Pancreas (tissue), 10 donors: ENCODE measurements at places on chromosomes 7 and 10. TPM values are rescaled to one million over a fixed set of nuclear protein-coding genes. Genes with fewer than 3 reads are reported as not detected.

TMEM130 gene
- total RNA-seq: 0.43 TPM

DNA sequence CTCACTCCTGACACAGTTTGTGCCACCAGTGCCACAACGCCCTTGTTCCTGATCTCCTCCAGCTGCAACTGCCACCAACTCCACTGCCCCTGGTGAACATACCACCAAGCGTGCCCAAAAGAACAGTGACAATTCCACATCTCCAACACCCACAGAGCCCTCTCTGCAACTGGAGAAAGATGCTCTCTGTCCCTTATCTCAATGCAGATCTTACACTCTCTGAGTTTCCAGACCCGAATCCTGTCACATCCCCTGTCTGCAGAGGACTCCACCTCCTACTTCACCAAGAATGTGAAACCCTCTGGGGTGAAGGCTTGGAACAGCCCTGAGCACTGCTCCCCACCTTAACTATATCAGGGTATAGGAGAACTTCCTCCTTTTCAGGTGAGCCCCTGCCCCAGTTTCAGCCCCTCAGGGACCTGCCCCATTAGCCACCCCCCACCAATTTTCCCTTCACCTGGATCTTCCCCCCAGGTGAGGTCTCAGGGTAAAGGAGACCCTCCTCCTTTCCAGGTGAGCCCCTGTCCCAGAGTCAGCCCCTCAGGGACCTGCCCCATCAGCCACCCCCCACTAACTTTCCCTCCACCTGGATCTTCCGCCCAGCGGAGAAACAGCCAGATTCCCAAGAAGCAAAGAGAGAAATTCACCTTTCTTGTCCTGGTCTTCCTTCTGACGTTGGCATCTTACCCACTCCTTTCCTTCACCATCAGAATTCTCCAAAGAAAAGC is 55.0 kb downstream of the CPXM2 start:
- no peak for DNase-seq
- no peaks in the 10 kb centered on the region for H3K36me3 ChIP-seq
- no peak overlapping the region for H3K27ac ChIP-seq

REEP3 gene
- total RNA-seq: 17.0 TPM

- no peak overlapping the region for H3K4me3 ChIP-seq
- no peaks in the 10 kb centered on the region for H3K27me3 ChIP-seq
- peaks cover 8% of the 10 kb centered on the region for H3K4me1 ChIP-seq
- no peak for DNase-seq
- H3K36me3 ChIP-seq: no peaks in the 10 kb centered on the region
- no peak overlapping the region for H3K27ac ChIP-seq
Observed at GRCh38 chr7:95095259-95095965, 188.0 kb downstream of the PPP1R9A start.

- H3K4me3 ChIP-seq: no peak overlapping the region
- H3K27ac ChIP-seq: no peak overlapping the region
- no peaks in the 10 kb centered on the region for H3K27me3 ChIP-seq
- no peaks in the 10 kb centered on the region for H3K4me1 ChIP-seq
Observed at GRCh38 chr10:52617346-52617745, 155.2 kb downstream of the MBL2 start.

GRCh38 chr10:22322641-22323160 is 1.8 kb downstream of the BMI1 start:
- no peak overlapping the region for H3K27ac ChIP-seq
- H3K4me1 ChIP-seq: peaks cover 16% of the 10 kb centered on the region
- no peak for DNase-seq
- H3K27me3 ChIP-seq: no peaks in the 10 kb centered on the region
- no peaks in the 10 kb centered on the region for H3K36me3 ChIP-seq

GRCh38 chr7:35012160-35012559 is 25.1 kb downstream of the DPY19L1 start:
- H3K27me3 ChIP-seq: no peaks in the 10 kb centered on the region
- no peak for DNase-seq
- no peak overlapping the region for H3K27ac ChIP-seq
- H3K4me3 ChIP-seq: no peak overlapping the region
- no peaks in the 10 kb centered on the region for H3K4me1 ChIP-seq

DNA sequence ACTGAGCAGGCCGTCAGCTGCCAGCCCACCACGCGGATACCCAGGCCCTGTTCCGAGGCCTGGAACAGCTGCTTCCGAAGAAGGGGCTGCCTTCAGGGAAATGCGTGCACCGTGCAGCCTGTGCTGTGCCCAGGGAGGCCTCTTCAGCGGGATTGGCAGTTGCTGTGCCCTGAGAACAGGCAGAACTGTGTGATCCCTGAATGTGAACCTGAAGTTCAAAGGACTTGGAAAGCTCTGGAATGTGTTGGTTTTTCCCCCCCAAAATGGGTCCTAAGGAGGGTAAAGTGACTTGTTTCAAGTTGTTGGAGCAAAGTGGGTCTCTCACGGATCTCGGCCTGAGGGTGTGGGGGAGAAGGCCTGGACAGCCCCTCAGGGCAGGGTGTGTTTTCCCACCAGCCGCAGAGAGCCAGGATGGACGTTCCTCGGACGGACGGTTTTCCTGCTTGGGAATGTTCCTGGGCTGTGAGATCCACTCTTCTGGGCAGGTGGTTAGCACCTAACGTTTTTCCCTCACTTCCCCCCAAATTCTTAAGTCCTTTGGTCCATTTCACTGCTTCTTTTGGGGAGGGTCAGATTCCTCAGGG is 2.1 kb downstream of the SPRN start:
- H3K4me3 ChIP-seq: no peak overlapping the region
- no peaks in the 10 kb centered on the region for H3K27me3 ChIP-seq
- no peak for DNase-seq
- no peaks in the 10 kb centered on the region for H3K4me1 ChIP-seq

DNA sequence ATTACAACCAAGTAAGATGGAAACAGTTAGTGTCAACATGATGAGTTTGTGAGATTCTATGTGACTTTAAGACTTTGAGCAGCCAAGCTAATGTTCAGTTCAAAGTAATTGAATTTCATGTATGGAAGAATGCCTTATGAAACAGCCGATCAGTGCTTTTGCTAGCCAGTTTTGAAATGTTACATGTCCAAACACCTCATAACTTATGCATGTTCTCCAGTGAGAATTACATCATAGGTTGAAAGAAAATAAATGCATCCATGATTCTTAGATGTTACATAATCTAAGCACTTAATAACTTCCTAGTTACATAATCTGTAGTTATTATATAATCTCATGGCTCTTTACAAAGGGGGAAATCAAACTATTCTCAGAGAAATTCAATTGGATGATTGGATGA is 211.3 kb downstream of the BICC1 start:
- no peaks in the 10 kb centered on the region for H3K4me1 ChIP-seq
- DNase-seq: no peak
- no peaks in the 10 kb centered on the region for H3K27me3 ChIP-seq
- H3K4me3 ChIP-seq: no peak overlapping the region
- H3K27ac ChIP-seq: no peak overlapping the region

TMEM184A gene
- 16.9 TPM for total RNA-seq

NUTM2E gene
- not detected for total RNA-seq

CPA2 gene
- total RNA-seq: 7,200 TPM

- no peaks in the 10 kb centered on the region for H3K36me3 ChIP-seq
- DNase-seq: no peak
- no peaks in the 10 kb centered on the region for H3K4me1 ChIP-seq
- no peak overlapping the region for H3K4me3 ChIP-seq
- no peak overlapping the region for H3K27ac ChIP-seq
Observed at GRCh38 chr10:88270871-88271713, 312.0 kb downstream of the RNLS start.

DNA sequence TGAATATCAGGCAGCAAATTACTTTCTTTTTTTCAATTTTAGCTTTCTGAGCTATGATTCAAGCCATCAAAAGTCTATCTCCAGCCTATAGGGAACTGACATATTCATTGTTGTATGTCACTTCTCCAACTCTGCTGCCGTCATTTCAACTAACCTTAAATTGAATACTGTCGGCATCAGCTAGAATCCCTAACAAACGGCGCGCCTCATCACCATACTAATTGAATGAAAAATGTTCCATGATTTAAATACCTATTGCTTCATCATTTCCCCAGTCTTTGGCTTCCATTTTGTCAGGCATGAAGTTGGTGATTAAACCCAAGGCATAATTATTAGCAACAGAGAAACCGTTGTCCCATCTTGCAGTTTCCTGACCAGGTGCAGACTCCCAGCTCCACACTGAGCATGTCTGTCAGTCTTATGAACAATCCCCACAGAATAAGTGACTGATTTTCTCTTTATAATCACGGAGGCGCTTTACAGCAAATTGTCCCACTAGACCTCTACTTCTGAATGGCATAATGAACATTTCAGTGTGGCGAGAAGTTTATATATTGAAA is 83.5 kb upstream of the NPY start:
- H3K4me1 ChIP-seq: no peaks in the 10 kb centered on the region
- no peak overlapping the region for H3K27ac ChIP-seq

GRCh38 chr7:123003539-123004126 is 8.1 kb upstream of the TAS2R16 start:
- no peaks in the 10 kb centered on the region for H3K36me3 ChIP-seq
- H3K27me3 ChIP-seq: no peaks in the 10 kb centered on the region
- no peak for DNase-seq
- no peaks in the 10 kb centered on the region for H3K4me1 ChIP-seq
- H3K4me3 ChIP-seq: no peak overlapping the region

GRCh38 chr10:125817337-125817946 is 5.6 kb downstream of the UROS start:
- no peak overlapping the region for H3K27ac ChIP-seq
- H3K36me3 ChIP-seq: no peaks in the 10 kb centered on the region
- H3K4me3 ChIP-seq: no peak overlapping the region
- no peaks in the 10 kb centered on the region for H3K27me3 ChIP-seq
- DNase-seq: no peak

DNA sequence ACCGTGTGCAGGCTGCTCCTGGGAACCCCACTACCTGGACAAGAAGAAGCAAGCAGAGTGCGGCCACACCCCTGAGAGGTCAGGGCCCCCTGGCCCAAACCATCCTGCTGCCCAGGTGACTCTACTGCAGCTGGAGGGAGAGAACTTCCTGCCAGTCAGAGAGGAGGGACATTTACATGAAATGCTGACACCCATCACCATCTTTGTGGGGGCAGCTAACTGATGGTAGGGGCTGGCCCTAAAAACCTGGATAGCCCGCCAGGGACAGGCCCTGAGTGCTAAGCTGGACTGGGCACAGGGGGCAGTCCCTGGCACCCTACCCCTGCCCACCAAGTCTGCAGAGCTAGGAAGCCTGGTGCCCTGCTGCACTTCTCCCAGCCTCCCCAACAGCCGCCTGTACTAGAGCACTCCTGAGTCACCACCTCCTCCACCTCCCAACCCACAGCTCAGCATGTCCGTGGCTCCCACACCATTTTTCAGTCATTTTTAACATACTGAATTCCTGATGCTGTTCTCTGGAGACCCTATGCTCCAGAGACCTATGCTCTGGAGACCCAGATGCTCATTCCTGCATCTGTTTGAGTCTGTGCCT is 27.5 kb downstream of the DPCD start:
- H3K27me3 ChIP-seq: no peaks in the 10 kb centered on the region
- H3K4me1 ChIP-seq: no peaks in the 10 kb centered on the region
- DNase-seq: no peak

- H3K36me3 ChIP-seq: no peaks in the 10 kb centered on the region
- no peaks in the 10 kb centered on the region for H3K4me1 ChIP-seq
- H3K27me3 ChIP-seq: no peaks in the 10 kb centered on the region
- H3K4me3 ChIP-seq: no peak overlapping the region
- DNase-seq: no peak
Observed at GRCh38 chr10:124866812-124867211, 65.2 kb downstream of the ABRAXAS2 start.

- H3K27me3 ChIP-seq: no peaks in the 10 kb centered on the region
- no peak for DNase-seq
- no peaks in the 10 kb centered on the region for H3K36me3 ChIP-seq
- H3K4me3 ChIP-seq: no peak overlapping the region
Observed at GRCh38 chr7:79593866-79594301, 140.4 kb upstream of the MAGI2 start.

GRCh38 chr10:97584060-97584797 is at the start of gene HOGA1:
Gene HOGA1, plus strand, starts transcription at chr10:97584389. Its CDS starts 315 bp downstream, at chr10:97584704.
- DNase-seq: peak; percentile 83
- H3K4me3 ChIP-seq: peak within 1 kb of the TSS; percentile 17
- H3K27ac ChIP-seq: peak within 1 kb of the TSS; percentile 77
- no peaks in the 10 kb centered on the region for H3K27me3 ChIP-seq
- H3K36me3 ChIP-seq: no peaks in the 10 kb centered on the region
- no peaks in the 10 kb centered on the region for H3K4me1 ChIP-seq

WIPF3 gene
- 1.5 TPM for total RNA-seq

DNA sequence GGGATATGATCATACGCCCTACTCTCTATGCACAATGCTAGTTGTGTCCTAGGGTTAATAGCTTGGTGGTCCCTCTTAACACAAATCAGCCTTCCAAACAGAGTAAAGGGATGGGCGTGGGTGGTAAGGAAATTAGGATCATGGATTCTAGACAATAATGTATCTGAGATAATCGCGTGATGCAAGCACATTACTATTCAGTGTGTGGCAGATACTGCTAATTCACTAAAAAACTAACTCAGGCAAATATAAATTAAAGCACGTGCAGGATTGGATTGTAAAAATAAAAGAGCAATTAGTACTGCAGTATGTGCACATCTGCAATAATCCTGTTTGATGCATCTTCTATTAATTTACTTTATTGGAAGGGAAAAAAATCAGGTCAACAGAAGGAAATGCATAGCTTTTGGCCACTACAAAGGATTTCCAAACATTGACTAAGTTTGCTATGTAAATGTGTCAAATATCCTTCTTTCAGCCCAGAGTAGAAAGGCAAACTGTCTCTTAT is 22.0 kb downstream of the TWIST1 start:
- H3K4me3 ChIP-seq: no peak overlapping the region
- H3K36me3 ChIP-seq: no peaks in the 10 kb centered on the region
- DNase-seq: no peak
- H3K4me1 ChIP-seq: no peaks in the 10 kb centered on the region

- H3K27ac ChIP-seq: no peak overlapping the region
- no peak for DNase-seq
- H3K4me3 ChIP-seq: no peak overlapping the region
- H3K27me3 ChIP-seq: no peaks in the 10 kb centered on the region
- no peaks in the 10 kb centered on the region for H3K36me3 ChIP-seq
Observed at GRCh38 chr7:16463520-16463919, 2.0 kb downstream of the SOSTDC1 start.

GRCh38 chr10:18246967-18247366 is 106.7 kb downstream of the CACNB2 start:
- H3K27ac ChIP-seq: no peak overlapping the region
- no peak overlapping the region for H3K4me3 ChIP-seq
- DNase-seq: no peak
- H3K36me3 ChIP-seq: no peaks in the 10 kb centered on the region

- H3K4me1 ChIP-seq: peaks cover 13% of the 10 kb centered on the region
- no peaks in the 10 kb centered on the region for H3K27me3 ChIP-seq
- no peak overlapping the region for H3K27ac ChIP-seq
- no peak for DNase-seq
- no peak overlapping the region for H3K4me3 ChIP-seq
- no peaks in the 10 kb centered on the region for H3K36me3 ChIP-seq
Observed at GRCh38 chr10:69679736-69680135, 49.7 kb downstream of the FAM241B start.
